ENCODE measurements at places on chromosomes 11 and 22.

DNA sequence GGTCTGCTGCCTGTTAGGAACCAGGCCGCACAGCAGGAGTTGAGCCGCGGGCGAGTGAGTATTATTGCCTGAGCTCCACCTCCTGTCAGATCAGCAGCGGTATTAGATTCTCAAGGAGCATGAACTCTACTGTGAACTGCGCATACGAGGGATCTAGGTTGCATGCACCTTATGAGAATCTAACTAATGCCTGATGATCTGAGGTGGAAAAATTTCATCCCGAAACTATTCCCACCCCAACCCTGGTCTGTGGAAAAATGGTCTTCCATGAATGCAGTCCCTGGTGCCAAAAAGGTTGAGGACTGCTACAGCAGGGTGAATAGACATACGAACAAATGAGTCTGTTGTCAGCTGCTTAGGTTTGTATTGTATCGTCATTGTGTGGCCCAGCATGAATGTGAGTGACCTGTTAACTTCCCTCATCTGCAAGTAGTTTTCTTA, 29.8 kb downstream of the RNF141 start:
- no peak for DNase-seq

GRCh38 chr22:39517470-39517869, 2.9 kb upstream of the ATF4 start:
- no peak for DNase-seq

- DNase-seq: no peak
These were observed 12.9 kb downstream of the EHD1 start for GRCh38 chr11:64865286-64866172.

DNA sequence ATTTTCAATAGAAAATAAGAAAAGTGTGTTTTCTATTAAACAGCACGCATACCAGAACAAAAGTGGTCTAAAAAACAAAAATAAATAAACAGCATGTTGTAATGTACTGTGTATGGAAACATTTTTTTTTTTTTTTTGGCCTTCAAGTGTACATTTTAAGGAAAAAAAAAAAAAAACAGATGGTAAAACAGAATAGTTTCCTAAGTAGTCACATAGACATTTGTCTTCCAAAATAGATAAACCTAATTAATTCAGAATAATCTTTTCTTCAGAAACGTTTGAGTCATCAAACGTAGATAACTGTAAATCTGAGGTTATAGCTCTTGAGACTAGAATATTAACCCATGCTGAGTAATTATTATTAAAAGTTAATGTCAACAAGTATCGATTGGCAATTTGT, 396 bp upstream of the CFAP300 start:
- no peak for DNase-seq

- DNase-seq: no peak
These were observed 7.0 kb upstream of the TM7SF2 start for GRCh38 chr11:65104628-65105027.

DNA sequence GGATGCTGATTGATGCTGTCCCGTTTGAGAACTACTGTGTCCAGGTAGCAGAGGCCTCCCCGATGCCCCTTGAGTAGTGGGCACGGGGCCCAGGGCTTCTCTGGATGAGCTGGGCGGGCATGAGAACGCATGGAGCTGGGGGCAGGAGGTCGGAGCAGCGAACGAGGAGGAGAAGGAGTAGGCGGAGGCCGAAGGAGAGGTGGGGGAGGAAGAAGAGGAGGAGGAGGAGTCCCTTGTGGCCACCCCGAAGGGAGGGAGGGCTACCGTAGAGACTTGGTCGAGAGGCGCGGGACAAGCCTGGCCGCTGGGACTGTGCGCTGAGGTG, 62.9 kb downstream of the CRYBB2 start:
- no peak for DNase-seq

- DNase-seq: peak; percentile 63
These were observed 9.9 kb upstream of the IGLL5 start for GRCh38 chr22:22877523-22878210.

DNA sequence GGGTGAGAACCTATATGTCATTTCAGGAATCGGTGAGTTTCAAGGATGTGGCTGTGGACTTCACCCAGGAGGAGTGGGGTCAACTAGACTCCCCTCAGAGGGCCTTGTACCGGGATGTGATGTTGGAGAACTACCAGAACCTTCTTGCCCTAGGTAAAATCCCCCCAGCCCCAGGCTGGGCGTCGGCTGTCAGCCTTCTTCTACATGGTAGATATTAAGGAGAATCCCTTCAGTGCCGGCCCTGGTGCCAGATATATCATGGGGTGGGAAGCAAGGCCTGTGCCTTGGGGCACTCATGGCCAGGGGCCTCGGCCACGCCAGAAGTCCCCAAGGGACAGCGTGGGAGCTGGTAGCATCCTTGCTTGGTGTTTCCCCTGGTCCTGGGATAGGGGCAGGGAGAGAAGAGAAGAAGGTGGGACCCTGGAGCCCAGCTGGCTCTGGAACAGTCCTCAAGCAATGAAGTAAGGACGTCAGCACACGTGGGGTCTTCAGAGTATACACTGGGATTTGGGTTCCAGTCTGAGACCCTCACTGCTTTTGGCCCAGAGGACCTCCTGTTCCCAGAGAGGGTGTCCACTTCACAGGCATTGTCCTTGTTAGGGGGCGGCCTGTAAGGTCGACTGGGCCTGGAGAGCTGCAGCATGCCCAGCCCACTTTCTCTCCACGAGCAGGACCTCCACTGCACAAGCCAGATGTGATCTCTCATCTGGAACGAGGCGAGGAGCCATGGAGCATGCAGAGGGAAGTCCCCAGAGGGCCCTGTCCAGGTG, 6.8 kb downstream of the ZNF74 start:
- DNase-seq: no peak

- DNase-seq: no peak
These were observed 2.9 kb downstream of the MYO7A start for GRCh38 chr11:77130763-77131513.

GRCh38 chr11:2825261-2825888, 60.2 kb downstream of the CDKN1C start:
- DNase-seq: no peak

DNA sequence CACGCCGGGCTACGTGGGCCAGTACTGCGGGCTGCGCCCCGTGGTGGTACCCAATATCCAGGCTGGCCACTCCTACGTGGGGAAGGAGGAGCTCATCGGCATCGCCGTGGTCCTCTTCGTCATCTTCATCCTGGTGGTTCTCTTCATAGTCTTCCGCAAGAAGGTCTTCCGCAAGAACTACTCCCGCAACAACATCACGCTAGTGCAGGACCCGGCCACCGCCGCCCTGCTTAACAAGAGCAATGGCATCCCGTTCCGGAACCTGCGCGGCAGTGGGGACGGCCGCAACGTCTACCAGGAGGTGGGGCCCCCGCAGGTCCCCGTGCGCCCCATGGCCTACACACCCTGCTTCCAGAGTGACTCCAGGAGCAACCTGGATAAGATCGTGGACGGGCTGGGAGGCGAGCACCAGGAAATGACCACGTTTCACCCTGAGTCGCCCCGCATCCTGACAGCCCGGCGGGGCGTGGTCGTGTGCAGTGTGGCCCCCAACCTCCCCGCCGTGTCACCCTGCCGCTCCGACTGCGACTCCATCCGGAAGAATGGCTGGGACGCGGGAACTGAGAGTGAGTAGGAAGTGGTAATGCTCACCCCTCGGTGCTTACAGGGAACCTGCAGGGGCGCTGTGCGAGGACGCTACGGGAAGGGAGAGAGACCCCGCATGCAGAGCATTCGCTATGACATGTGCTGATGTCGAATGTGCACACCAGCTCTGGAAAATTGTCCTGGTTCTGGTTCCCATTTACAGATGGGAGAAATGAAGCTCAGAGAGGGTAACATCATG, 86.4 kb upstream of the MTNR1B start:
- no peak for DNase-seq

DNA sequence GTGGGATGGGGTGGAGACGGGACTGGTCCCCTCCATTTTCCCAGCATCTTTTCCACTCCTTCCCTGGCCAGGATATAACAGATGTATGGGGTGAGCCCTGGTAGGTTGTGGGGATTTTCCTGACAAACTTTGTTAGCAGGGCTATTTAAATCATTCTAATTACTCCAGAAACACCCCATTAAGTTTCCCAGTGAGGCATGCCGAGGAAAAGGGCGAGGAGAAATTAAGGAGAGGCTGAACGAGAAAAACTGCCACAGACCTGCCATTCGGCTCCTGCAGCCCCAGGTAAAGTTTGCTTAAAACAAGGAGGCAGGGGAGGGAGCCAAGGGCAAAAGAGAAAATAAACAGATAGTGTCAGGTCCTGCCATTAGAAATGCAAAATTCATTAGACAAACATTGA, 428.2 kb downstream of the BUD13 start:
- DNase-seq: no peak

GRCh38 chr22:27630754-27631153, 170.8 kb downstream of the MN1 start:
- DNase-seq: no peak

DNA sequence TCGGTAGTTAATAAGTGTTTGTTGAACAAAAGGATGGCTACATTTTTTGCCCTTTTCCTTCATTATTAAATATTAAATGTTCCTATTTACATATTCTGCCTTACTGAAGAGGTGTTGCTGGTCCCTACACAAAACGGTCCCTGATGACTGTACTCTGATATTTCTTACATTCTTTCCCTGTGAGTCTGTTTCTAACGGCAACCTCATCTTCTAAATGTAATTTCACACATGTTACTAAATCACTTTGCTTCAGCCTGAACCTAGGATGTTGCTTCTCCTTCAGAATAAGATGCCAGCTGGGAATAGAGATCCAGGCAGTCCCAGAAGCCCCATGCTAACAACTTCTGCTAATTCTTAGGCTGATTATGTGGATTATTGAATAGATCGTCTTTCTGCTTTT, 50.3 kb downstream of the SPON1 start:
- DNase-seq: no peak

DNA sequence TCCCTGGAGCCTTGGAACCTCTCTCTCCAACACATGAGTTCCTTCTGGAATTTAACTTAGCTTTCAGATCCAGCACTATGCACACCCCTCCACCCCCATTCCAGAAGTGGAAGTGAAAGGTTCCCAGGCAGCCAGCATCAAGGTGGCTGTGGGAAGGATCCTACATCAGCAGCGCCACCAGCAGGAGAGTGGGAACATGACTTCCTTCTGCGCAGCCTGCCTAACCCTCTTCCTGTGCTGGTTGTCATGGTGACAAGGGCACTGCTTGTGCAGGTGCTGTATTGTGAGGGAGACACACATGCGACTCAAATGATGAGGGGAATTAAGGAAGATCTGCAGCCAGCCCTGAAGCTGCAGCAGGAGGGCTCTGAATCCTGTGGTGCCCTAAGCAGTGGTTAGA, 904.5 kb upstream of the API5 start:
- no peak for DNase-seq

DNA sequence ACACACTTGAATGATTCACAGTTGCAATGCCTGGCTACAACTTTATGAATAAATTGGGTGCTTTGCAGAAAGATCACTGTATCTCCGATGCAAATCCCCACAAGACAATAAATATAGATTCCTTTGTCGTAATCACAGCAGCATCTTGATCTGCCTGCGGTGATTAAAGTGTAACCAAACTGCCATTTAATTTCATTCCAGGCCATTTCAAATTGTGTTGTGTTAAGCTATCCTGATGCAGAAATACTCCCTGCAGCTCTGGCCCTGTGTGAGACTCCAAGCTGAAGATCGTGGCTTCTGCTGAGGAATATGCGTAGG, 40.8 kb upstream of the B3GAT1 start:
- no peak for DNase-seq

DNA sequence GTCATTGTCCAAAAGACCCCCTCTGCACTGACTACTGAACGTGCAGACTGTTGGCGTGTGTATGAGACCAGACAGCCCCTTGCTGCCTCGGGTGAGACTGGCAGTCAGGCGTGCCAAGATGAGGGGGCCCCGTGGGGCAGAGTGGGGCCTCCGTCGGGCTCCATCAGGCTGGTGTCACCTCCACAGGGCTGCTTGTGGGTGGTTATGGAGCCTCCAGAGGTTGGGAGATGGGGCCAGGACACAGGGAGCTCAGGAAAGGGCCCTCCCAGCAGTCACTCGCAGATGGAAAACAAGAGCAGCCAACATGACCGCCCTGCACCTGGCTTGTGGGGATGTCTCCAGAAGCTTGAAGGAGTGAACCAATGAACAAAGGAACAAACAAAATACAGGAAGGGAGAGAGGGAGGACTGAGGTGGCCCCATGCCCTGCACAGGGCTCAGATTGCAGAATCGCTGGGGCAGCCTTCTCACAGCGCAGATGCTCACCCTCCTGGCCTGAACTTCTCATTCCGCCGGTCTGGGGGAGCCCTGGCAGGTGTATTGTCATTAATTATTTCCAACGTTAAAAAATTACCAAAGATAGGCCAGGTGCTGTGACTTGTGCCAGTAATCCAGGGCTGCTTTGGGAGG, 5.5 kb upstream of the PHLDA2 start:
- no peak for DNase-seq

GRCh38 chr11:74532501-74533246, 39.1 kb upstream of the LIPT2 start:
- no peak for DNase-seq

DNA sequence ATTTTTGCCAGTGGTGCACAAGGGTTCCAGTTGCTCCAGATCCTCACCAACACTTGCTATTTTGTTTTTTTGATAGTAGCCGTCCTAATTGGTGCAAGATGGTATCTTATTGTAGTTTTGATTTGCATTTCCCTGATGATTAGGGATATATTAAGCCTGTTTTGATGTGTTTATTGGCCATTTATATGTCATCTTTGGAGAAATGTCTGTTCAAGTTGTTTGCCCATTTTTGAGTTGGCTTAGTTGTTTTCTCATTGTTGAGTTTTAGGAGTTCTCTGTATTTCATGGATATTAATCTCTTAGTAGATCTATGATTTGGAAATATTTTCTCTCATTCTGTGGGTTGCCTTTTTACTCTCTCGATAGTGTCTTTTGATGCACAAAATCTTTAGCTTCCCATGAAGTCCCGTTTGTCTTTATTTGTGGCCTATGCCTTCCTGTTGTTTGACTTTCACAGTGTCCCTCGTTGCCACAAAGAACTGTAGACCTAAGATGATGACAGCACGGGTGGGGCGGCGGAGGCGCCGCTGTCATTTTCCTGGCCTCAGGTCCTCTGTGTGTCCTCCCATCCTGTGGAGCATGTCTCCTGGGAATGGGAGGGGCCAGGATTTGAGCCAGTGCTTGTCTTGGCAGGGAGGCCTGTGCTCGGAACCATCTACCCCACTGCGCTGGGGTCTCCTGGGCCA, 33.5 kb downstream of the LRP5 start:
- DNase-seq: no peak

GRCh38 chr11:57604296-57605027, 7.0 kb downstream of the SERPING1 start:
- DNase-seq: no peak

DNA sequence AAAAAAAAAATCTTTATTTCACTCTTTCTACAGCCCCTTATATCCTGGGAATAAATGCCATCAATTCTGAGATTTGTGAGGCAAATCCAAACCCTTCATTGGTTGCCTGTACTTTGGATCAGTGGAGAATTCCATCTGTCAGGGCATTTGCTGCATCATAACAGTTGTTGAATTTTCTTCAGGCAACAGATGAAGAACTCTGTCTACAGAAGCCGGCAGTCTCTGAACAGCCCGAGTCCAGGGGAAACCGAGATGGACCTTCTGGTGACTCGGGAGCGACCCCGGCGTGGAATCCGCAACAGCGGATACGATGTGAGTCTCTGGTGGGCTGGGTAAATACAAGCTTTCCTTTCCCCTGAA, 82.3 kb downstream of the C11orf91 start:
- DNase-seq: no peak

Data from activated CD4-positive, alpha-beta T cell treated with anti-CD3 and anti-CD28 coated beads for 24 hours (primary cell).